ENCODE measurements at places on chromosomes 11 and 22. TPM values are rescaled to one million over a fixed set of nuclear protein-coding genes. Genes with fewer than 3 reads are reported as not detected.
A peak's percentile ranks its signal among the peaks of the same experiment; 100 is the strongest.

Gene NR1H3
- total RNA-seq = 22.0 TPM

Gene GNG3
- not detected for total RNA-seq

- DNase-seq = peak; percentile 67
These were observed 407.3 kb downstream of the TMEM135 start for GRCh38 chr11:87444993-87445392.

- no peak for DNase-seq
These were observed 27.0 kb upstream of the CCDC89 start for GRCh38 chr11:85712953-85713352.

- no peak for DNase-seq
These were observed 240.5 kb upstream of the FAT3 start for GRCh38 chr11:91984033-91984584.

- DNase-seq = peak; percentile 82
These were observed 91.6 kb downstream of the STIM1 start for GRCh38 chr11:3947061-3947460.

DNA sequence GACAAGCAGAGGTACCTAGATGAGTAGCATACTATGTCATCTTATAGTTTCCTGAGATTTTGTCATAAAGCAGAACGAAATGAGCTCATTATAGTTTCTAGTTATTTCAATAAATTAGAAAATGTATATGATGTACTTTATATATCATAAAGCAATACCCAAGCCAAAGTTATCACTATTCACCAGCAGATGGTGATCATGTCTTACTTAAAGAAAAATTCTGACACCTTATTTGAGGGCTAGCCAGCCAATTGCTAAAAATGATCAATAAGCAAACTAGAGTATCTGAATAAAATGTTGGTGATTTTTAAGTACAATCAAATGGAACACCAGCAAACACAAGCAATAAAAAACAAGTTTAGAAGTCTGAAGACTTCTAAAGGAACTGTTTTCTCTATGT, 44.1 kb downstream of the RSF1 start:
- peak; percentile 18 for DNase-seq

DNA sequence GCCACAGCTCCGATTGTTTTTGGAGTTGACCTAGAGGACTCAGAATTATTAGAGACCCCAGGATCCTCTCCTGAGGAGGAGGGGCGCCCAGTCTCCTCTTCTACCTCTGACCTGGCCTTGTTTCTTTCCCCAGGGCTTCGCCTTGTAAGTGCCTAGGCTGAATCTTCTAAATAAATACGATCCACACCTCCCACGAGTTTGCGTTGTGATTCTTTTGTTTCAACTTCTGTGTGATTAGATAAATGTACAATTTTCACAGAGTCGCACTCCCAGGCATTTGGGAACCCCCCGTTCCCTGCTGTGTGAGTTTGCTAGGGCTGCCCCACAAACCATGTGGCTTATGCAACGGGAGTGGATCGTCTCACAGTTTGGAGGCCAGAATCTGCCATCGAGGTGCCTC, 1.2 kb downstream of the KRTAP5-8 start:
- DNase-seq = no peak

DNA sequence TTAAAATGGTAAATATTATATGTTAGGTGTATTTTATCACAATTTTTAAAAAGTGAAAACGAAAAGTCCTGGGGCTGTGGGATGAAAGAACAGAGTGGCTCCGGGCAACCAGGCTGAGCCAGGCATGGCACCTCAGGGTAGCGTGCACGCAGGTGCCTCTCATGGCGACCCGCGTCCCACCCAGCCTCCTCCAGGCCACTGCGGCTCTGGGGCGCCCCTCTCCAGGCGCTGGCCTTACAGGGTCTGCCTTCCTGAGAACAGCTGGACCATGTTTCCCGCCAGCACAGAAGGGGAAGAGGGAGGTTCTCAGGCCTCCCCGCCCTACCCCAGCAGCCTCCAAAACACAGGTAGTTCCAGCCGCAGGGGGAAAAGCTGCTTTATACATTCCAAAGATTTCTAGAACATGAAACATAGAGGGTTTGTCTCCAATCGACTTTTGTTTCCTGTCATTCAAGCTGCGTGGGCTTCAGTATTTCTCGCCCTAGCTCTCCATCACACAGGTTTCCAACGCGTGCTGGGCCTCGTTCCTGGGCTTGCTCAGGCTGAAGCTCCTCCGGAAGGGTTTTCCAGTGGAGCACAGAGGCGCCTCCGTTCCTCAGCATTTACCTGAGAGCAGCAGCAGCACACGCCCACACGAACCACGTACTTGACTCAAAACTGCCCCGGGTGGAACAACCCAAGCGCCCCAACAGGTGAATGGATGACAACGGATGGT, 10.5 kb downstream of the EHD1 start:
- no peak for DNase-seq
